ENCODE measurements at places on chromosomes 12 and 14.
A peak's percentile ranks its signal among the peaks of the same experiment; 100 is the strongest.

GRCh38 chr12:88339254-88339949 is 197.3 kb downstream of the TMTC3 start:
- no peak for DNase-seq

- no peak for DNase-seq
Observed at GRCh38 chr12:28089338-28089737, 100.9 kb upstream of the CCDC91 start.

DNA sequence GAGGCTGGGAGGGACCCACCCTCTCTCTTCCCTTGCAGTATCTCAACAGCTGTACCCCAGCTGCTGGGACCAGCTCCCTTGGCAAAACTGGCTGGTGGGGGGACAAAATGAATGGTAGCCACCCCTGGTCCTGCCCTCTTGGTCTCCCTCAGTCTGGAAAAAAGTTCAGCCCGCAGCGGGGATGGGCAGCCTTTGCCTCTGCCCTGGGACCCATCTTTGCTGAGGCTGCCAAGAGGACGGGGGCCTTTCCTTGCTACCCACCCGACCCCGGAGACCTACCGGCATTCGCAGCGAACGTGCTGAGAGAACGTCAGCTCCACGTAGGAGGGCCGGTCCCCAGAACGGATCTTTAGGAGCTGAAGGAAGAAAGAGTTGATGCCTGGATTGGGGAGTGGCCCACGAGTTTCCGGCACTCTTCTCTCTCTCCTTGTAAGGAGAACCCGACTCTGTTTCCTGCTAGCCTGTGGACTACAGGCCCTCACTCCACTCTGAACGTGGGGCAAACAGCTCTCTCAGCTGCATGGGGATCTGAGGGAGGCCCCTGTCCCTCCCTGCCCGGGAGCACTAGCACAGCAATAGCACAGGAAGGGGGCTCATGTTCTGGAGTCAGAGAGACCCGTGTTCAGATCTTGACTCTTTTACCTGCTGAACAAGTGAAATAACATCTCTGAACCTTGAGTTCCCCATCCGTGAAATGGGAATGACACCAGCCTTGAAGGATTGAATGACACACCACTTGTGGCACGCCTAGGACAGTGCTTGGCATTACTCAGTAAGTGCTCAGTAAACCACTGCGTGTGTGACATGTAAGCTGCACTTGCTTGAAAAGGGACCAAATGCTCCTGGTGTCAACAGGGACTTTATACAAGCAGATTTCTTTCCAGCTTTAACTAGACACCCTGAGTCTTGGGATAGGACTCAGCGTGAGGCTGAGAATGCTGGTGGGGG is 6.9 kb downstream of the PGF start:
- DNase-seq = no peak

GRCh38 chr12:32839828-32840227 is 56.7 kb downstream of the PKP2 start:
- no peak for DNase-seq

DNA sequence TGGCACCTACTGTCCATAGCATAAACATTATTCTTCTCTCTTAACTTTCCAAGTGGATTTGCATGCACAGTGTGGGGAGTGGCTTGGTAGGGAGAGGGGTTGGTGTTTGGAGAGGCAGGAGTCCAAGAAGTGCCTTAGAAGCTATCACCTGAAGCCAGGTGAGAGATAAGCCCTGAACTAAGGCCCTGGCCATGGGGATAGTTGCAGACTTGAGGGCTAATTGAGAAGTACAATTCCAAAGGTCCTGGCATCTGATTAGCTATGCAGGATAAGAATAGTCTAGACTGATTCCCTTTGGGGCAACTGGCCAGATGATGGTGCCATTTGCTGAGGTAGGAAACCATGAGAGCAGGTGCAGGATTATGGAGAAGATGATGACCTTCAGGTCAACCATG is 2.0 kb upstream of the PCK2 start:
- no peak for DNase-seq

GRCh38 chr14:89675590-89675989 is 258.6 kb upstream of the FOXN3 start:
- no peak for DNase-seq

GRCh38 chr12:30813525-30814294 is 59.0 kb upstream of the CAPRIN2 start:
- no peak for DNase-seq

GRCh38 chr12:10363658-10363913 is 26.3 kb downstream of the KLRK1 start:
- DNase-seq = peak; percentile 43

GRCh38 chr14:105240811-105241576 is 7.3 kb upstream of the BTBD6 start:
- DNase-seq = no peak

DNA sequence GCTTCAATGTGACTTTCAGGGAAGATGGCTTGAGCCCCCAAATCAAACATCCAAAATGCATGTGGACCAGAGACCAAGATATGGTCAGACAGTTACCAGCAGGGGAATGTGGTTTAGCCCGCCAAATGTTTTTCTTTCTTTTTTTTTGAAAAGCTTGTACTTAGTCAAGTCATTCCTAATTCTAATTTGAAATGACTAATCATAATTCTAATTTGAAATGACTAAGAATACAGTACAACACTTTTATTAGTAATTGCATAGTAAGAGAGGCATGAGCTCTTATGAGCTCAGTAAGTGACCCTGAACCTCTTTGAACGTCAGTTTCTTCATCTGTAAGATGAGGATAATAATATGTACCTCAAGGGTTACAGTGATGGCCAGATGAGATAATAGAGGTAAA is 72.4 kb downstream of the HECTD4 start:
- DNase-seq = no peak

DNA sequence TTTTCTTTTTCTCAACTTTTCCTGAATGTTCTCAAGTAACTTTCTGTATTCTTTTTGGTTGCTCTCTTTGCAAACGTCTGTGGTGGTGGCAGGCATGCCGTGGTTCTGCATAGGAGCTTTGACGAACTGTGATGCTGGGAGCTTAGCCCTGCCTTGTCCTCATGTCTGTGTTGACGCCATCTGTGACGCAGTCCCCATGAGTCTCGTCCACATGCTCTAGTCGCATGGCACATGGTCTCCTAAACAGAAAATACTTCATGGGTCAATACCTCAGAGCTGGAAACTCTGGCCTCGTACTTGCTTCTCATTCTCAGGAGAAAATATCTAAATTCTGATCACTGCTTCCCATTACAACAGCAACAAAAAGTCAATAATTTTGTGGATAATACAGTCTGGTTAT is 50.3 kb upstream of the DYNC1H1 start:
- DNase-seq = no peak

GRCh38 chr12:6612652-6613014 is 5.5 kb upstream of the CHD4 start:
- no peak for DNase-seq

DNA sequence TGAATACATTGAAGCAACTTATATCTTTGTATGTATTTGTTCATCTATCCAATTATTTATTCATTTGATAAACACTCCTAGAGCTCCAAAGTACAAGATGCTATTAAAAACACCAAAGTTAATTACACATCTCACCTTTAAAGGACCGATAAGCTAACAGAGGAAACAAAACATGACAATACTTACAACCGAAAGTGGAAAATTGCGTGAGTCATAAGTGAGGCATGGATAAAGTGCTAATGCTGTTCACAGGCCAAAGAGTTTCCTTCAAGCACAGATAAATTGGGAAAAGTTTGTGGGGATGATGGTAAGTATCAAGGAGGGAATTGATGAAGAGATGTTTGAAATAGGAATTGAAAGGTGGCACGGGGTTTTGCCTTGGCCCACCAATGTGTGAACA is 172.8 kb upstream of the KITLG start:
- no peak for DNase-seq

- no peak for DNase-seq
Observed at GRCh38 chr12:11991604-11992003, 79.1 kb upstream of the BCL2L14 start.

GRCh38 chr14:64364907-64365306 is 23.2 kb upstream of the MTHFD1 start:
- no peak for DNase-seq

GRCh38 chr14:106308839-106309389 is 782.5 kb downstream of the TMEM121 start:
- DNase-seq = no peak
